Liver (tissue), 10 donors: ENCODE measurements at places on chromosomes 7 and 10. TPM values are rescaled to one million over a fixed set of nuclear protein-coding genes. Genes with fewer than 3 reads are reported as not detected.

Gene FAM171A1
- 2.5 TPM for total RNA-seq

Gene C7orf57
- total RNA-seq = not detected

Gene AKR1C2
- 63.8 TPM for total RNA-seq

Gene LARP4B
- 20.4 TPM for total RNA-seq

Gene OR2A14
- not detected for total RNA-seq

Gene FAM25G
- not detected for total RNA-seq

Gene CRPPA
- total RNA-seq = 2.3 TPM

Gene STAG3
- total RNA-seq = 1.1 TPM

Gene NME8
- total RNA-seq = 0.08 TPM

Gene ECHDC3
- 98.3 TPM for total RNA-seq

Gene MACC1
- total RNA-seq = 1.0 TPM

Gene STEAP4
- total RNA-seq = 3.7 TPM

Gene GSAP
- 24.2 TPM for total RNA-seq

Gene PCDH15
- not detected for total RNA-seq

Gene GCC1
- total RNA-seq = 8.7 TPM

Gene CDK14
- total RNA-seq = 12.4 TPM

Gene PLPP4
- 2.8 TPM for total RNA-seq

Gene FIGNL1
- total RNA-seq = 13.2 TPM

Gene OR6V1
- total RNA-seq = not detected

Gene OR2A5
- 0.28 TPM for total RNA-seq

Gene PSD
- 0.56 TPM for total RNA-seq

Gene INPP5F
- total RNA-seq = 8.1 TPM

Gene DPCD
- 5.9 TPM for total RNA-seq

Gene COL28A1
- 0.50 TPM for total RNA-seq

Gene BEND7
- total RNA-seq = 4.1 TPM

Gene CD36
- 68.9 TPM for total RNA-seq

Gene SLC39A12
- 0.05 TPM for total RNA-seq

Gene HOGA1
- 21.7 TPM for total RNA-seq

Gene AEBP1
- 13.3 TPM for total RNA-seq

Gene PDZD7
- total RNA-seq = not detected

Gene PTPN20
- 1.4 TPM for total RNA-seq

Gene VPS37D
- 0.98 TPM for total RNA-seq

Gene EZH2
- total RNA-seq = 2.8 TPM

Gene HTRA1
- total RNA-seq = 4.3 TPM

Gene GPR146
- 33.5 TPM for total RNA-seq

Gene CSTF2T
- total RNA-seq = 11.5 TPM

Gene DDX21
- 32.3 TPM for total RNA-seq
